ENCODE measurements at places on chromosomes 3 and 15. TPM values are rescaled to one million over a fixed set of nuclear protein-coding genes. Genes with fewer than 3 reads are reported as not detected.

Gene CTXN2
- not detected for total RNA-seq

Gene SLC33A1
- total RNA-seq = 39.2 TPM

Gene TBC1D23
- 102 TPM for total RNA-seq

Gene SLC35G2
- total RNA-seq = 15.3 TPM

Gene CCDC33
- total RNA-seq = not detected

Gene ALDH1L1
- total RNA-seq = under 0.01 TPM

Gene NR1I2
- total RNA-seq = 0.13 TPM

Gene GHRL
- total RNA-seq = 0.52 TPM

Gene MESP2
- total RNA-seq = 0.78 TPM

Gene SNURF
- 11.7 TPM for total RNA-seq

Gene THSD4
- 5.4 TPM for total RNA-seq

Gene DUOX2
- under 0.01 TPM for total RNA-seq

Gene SCAMP5
- total RNA-seq = 6.3 TPM

Gene TMC3
- total RNA-seq = not detected

Gene ZMYND10
- total RNA-seq = 4.2 TPM

Gene GRIP2
- total RNA-seq = 1.6 TPM
